Activated CD8-positive, alpha-beta memory T cell treated with anti-CD3 and anti-CD28 coated beads, Interleukin-2, amount 10 ng/mL, durations not matched to agents 7 days and 5 days (primary cell): ENCODE measurements at places on chromosomes 12 and 14. TPM values are rescaled to one million over a fixed set of nuclear protein-coding genes. Genes with fewer than 3 reads are reported as not detected.

Gene ESR2
- 0.49 TPM for total RNA-seq

Gene A2M
- total RNA-seq = not detected

Gene RILPL1
- 1.5 TPM for total RNA-seq

Gene TAS2R9
- total RNA-seq = not detected

Gene GUCY2C
- not detected for total RNA-seq

Gene RNASE3
- total RNA-seq = not detected

Gene ACSS3
- not detected for total RNA-seq

Gene C12orf76
- total RNA-seq = 17.3 TPM

Gene SLC25A47
- total RNA-seq = not detected

Gene MUCL1
- not detected for total RNA-seq

Gene PRH2
- total RNA-seq = not detected

Gene FAM186B
- total RNA-seq = not detected

Gene BCDIN3D
- total RNA-seq = 8.3 TPM

Gene SLC10A1
- total RNA-seq = not detected

Gene FAM181A
- total RNA-seq = not detected

Gene ACVRL1
- total RNA-seq = not detected

Gene KCNA1
- total RNA-seq = not detected
